ENCODE measurements at places on chromosomes 7 and 10. TPM values are rescaled to one million over a fixed set of nuclear protein-coding genes. Genes with fewer than 3 reads are reported as not detected.

GRCh38 chr7:724298-724697 is 2.2 kb upstream of the DNAAF5 start:
- DNase-seq: no peak

- DNase-seq: no peak
These were observed 1061.4 kb downstream of the TYW1 start for GRCh38 chr7:68058014-68058413.

DNA sequence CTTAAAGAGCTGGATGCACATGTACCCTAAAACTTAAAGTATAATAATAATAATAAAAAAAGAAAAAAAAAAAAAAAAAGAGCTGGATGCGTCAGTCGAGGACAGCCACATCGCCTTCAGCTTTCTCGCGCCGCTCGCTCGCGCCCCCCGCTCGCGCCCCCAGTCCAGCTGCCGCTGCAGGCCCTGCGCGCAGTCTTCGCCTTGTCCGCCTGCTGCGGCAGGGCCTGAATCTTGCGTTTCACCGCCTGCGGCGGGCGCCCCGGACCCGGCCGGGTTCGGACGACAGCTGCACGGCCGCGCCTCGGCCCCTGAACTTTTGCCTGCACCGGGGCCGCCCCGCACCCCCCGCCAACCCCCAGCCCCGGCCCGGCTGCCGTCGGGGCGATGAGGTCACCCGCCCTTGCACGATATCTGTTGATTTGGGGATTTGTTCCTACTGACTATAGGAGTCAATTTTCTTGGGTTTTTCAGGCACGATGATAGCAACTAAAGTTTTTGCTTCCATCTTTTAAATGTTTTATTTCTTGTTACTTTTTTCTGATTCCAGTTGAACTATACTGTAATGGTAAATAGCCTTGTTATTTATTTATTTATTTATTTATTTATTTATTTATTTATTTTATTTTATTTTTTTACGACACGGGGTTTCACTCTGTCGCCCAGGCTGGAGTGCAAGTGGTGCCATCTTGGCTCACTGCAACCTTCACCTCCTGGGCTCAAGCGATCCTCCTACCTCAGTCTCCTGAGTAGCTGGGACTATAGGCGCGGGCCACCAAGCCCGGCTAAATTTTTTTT is 33.5 kb upstream of the CPN1 start:
- DNase-seq: no peak

The LRRC18 gene
- total RNA-seq: not detected

- no peak for DNase-seq
These were observed 103.6 kb upstream of the EGR2 start for GRCh38 chr10:62919776-62920175.

The MEOX2 gene
- 35.9 TPM for total RNA-seq

DNA sequence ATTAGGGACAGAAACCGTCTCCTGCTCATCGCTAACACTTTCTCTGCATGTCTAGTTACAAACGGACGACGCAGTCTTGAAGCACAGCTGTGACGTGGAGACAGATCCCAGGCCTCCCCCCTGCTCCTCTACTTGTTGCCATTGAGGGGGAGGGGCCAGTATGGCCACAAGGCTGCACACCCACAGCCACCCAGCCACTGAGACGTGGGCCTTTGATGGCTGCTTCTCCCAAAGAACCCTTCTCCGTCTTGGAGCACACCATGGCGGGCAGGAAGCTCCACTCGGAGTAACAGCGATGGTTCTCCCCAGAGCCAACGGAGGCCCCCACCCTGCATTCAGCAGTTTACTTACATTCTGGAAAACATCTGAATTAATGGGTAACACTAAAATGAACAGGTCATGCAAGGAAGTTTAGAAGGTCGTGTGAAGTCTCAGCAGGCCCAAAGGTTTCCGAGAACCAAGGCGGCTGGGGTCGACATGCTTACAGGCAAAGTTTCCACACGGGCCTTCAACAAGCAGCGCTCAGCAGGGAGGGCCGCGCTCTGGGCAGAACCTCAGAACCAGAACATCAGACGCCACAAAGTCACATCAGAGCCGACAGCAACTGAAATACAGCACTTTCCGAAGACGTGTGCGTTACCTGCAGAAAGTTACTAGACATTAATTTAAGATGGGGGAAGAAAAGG is 169.6 kb downstream of the DIP2C start:
- no peak for DNase-seq

The INA gene
- total RNA-seq: not detected

DNA sequence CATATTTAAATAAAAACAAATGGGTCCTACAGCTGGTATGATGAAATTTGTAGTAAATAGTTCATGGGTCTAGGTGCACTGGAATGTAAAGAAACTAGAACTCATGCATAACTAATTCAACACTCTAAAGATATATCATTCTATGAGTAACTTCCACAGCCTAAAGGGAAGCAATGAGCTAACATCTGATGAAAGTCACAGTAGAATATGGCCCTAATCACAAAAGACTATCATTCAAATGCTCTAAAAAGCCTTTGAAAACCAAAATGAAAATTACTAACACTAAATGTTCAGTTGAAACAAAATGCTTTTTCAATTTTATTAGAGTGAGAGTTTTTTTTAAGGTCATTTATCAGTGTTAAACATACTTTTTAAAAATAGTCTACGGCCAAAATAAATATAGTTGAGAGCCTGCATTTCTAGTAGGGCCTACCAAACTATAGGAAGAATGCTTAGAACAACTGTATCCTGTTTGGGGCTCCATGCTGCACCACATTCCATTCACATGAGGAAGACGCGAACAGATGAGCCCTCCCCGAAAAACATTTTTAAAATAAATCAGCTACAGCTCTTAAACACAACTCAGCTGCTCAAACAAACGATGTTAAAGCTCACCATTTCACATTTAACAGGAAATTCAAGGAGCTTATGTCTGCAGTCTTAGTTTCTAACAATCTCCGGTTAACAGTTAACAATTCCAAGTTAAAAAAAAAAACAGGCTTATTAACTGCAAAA is 134.5 kb downstream of the NRBF2 start:
- no peak for DNase-seq

DNA sequence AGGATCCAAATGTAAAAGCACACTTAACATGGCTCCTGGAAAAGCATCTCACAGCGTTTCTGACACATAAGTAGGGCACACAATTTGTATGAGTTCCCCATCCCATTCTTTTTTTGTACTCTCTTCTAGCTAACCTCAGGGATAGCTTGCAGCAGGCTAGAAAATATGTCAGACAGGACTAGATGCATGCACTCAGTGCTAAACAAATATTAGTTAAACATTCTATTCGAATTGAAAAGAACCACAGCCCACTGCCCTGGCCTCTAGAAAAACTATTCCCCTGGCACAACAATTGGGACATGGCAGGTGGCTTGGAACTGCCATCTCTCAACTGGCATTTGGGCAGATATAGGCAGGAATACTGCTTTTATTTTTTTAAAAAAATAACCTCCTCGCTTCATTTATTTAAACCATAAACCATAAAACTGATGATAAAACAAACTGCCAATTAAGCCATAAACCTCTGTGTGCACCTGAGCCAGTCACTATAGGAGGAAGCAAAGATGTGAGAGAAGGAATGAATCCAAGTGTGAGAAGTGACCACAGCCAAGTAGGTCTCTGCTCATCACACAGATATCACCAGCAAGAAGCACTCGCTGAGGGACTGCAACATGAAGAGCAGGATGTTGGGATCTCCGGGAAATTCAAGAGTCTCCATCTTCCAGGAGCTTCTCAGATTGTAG is 394.1 kb downstream of the NEBL start:
- DNase-seq: no peak

The SPDYE16 gene
- total RNA-seq: 0.48 TPM

The TAS2R3 gene
- 5.2 TPM for total RNA-seq

DNA sequence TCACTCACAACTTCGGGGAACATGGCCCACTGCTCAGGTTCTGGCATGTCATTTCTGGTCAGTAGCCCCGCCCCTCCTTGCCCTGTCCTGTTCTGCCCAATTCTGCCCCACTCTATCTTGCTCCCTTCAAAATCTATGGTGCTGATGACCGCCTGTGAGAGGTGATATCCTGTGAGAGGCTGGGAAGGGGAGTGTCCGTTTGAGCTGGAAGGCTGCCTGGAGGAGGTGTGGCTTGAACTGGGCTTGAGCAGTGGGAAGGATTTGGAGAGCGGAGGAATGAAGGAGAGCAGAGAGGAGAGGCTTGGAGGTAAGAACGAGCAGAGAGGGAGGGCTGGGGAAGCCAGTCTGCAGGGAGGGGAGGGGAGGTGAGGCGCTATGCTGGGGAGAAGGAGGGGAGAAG is 145.3 kb downstream of the RPS24 start:
- DNase-seq: no peak

DNA sequence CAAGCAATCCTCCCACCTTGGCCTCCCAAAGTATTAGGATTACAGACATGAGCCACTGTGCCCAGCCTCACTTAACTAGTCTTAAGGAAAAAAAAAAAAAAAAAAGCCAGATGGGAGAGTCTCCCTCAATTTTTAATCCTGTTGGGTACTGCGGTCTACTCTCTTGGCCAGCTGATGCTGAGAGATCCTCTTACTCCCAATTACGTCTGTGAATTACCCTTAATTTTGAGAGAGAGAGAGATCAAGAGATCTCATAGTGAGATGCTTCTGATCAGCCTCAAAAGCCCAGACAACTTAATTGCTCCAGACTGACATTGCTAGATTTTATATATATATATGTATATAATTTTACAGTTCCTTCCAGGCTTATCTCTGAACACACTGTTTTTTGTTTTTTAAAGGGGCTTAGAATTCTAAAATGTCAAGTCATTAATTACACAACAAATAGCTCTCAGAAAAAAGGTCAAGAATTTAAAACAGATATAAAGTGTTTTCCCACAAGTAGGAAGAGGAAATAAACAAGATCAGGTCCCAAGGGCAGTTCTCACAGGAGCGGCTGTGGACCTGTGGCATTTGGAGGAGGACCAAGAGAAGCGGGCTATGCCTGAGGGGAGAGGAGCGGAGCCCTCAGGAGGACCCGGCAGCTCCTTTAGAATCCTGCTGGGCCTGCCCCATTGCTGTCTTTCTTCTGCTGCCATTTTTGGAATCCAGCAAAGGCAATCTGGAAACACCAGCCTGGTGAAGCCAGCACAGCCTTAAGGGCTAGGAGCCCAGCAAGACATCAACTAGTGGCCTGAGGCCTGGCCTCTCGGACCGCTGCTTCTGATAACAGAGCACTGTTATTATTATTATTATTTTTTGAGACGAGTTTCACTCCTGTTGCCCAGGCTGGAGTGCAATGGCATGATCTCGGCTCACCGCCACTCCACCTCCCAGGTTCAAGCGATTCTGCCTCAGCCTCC is 30.1 kb downstream of the DENND2A start:
- DNase-seq: no peak

DNA sequence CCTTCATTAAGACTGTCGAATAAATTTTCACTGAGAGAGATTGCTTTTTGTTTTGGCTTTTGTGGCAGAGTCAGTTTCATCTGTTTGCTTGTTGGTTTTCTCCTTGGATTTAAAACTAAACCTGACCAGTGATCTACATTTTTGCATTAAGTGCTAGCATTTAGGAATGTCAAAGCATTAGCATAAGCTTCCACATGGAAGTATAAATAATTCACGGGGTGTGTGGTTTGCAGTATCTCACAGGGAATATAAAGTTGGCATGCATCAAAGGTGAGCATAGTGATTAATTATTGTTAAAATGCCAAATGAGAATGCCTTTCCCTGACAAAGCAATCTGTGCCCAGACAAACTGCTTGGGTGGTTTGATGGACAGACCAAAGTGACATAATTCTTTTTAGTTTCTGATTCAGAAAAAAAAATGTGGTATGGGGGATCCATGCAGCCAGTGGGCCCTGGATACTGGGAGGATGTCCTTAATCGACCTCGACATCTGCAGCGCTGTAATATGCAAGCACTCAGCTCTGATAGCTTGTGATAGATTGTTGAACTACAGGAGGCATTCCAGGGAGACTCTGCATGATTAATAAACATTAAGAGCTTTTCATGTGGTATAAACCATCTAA is 339.3 kb upstream of the POM121L12 start:
- DNase-seq: no peak

DNA sequence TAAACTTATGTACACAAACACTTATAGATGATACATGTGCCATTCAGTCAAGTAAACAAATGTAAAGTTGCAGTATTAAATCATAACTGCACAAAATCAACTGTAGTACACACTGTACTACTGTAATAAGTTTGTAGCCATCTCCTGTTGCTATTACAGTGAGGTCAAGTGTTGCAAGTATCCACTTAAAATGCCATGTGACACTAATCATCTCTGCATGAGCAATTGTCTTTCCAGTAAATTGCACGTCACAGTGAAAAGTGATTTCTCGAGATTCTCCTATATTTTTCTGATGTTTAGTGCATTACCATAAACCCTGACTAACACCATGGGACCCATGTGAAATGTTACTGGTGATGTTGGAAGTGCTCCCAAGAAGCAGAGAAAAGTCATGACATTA is 293.3 kb upstream of the SP4 start:
- DNase-seq: no peak

DNA sequence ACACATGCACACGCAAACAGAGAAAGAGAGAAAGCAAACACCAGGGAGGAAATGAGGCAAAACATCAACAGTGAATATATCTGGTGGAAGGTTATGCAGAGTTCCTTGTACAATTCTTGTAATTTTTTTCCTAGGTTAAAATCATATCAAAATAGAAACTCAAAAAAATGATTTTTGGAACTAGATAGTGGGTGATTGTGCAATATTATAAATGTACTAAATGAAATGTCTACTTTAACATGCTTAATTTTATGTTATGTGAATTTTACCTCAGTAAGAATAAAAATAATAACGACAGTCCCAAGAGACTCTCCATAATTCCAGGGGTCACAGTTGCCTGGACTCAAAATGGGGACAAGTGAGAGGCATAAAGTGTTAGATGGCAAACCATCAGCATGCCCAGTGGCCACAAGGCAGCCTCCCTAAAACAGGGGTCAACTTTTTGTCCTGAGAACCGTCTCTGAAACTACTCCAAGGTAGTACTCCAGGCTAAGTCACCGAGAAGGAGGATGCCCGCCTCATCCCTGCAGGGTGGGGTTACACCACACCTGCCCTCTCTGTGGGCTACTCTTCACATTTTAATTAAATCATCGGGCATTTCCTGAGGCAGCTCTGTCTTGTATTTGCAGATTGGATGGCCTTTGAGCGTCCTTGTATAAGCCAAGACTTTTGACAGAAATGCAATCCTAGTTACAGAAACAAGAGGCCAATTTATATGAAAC is 267.7 kb downstream of the ELMO1 start:
- no peak for DNase-seq

DNA sequence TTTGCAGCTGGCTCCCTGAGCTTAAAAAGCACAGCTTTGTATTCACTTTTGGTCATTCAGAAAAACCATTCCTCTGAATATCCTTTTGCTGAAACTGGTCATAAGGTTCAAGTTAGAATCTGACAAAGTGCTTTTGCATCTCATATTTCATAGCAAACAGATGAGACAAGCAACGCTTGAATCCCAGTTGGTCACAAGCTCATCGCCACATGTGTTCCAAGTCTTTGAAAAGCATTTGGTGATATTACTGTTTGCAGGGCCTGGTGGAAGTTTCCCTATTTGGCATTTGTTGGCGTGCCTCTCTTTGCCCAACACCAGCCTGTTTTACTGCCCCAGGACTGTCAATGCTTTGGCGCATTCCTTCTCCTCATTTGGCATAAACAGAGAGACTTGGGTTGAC is 10.3 kb downstream of the TACC2 start:
- DNase-seq: no peak

Data from aorta (tissue), 5 donors.